Left renal cortex interstitium (tissue), 4 donors: ENCODE measurements at places on chromosomes 1 and 21. TPM values are rescaled to one million over a fixed set of nuclear protein-coding genes. Genes with fewer than 3 reads are reported as not detected.

DNA sequence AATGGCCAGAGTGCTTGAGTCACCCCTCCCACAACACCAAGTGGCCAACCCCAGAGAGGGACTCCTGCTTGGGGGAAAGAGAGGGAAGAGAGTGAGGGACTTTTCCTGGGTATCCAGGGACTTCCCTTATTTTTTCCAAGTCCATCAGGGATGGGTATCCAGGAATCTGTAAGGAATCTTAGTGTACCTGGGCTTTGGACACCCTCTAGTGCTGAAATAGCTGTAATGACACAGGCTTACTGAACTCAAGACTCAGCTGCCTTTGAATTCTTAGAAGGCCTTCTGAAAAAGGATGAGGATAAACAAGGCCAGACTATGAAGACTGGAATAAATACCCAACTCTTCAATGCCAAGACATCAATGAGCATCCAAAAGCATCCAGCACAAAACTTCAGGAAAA lies 12.0 kb downstream of the TSHB start:
- no peak for DNase-seq

- no peak for DNase-seq
Measured at GRCh38 chr1:58720680-58721079, 20.8 kb upstream of the MYSM1 start.

- no peak for DNase-seq
Measured at GRCh38 chr1:109671067-109671466, 3.2 kb downstream of the GSTM2 start.

GRCh38 chr1:70405780-70406416 lies 5.2 kb upstream of the CTH start:
- no peak for DNase-seq

DNA sequence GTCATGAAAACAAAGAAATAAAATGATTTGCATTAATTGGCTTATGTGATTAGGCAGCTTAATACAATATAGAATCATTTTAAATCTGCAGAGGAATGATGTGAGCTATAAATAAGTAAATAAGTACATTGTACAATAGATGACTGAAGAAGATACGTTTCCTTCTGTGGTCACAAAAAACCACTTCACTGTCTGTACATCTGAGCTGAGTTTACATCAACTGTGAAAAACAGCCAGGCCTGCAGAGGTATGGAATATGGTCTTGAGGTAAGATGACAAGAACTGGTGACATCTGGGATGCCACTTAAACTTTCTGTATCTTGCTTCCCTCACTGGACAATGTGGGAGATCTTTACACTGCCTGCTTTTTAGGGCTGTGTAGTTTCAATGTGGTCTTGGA lies 130.0 kb upstream of the BEND5 start:
- no peak for DNase-seq

DNA sequence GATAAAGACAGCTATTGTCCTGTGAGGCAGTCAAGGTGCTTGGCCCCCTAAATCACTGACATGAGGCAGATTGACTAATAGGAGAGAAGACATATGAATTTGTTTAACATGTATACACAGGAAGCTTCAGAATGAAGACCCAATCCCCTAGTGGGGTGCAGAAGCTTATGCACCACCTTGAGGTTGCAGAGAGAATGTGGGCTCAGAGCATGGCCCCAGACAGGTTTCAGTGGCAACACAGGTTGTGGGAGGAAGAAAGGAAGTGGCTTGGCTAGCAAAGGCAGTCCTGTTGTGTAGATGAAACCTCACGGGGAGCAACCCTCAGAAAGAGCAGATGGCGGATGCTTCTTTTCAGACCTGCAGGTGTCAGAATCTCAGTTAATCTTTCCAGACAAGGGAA lies 37.0 kb upstream of the PARP1 start:
- no peak for DNase-seq

- no peak for DNase-seq
Measured at GRCh38 chr1:239633432-239633831, 247.1 kb downstream of the CHRM3 start.

DNA sequence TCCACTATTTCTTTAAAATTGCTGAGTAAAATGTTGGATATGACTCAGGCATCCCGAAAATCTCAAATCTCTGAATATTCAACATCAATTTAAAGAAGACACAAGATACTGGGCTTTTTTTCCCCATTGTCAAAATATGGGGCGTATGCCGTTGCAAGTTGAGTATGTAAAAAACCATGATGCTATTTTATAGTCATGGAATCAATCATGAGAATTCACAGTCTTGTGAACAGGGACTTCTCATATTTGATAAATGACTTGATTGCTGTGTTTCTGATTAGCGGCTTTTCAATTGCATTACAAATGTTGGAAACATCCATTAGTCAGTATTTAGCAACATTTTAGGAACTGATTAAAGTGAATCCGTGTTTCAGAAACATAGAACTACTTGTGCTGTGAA lies 45.3 kb downstream of the SETD4 start:
- DNase-seq, result no peak

DNA sequence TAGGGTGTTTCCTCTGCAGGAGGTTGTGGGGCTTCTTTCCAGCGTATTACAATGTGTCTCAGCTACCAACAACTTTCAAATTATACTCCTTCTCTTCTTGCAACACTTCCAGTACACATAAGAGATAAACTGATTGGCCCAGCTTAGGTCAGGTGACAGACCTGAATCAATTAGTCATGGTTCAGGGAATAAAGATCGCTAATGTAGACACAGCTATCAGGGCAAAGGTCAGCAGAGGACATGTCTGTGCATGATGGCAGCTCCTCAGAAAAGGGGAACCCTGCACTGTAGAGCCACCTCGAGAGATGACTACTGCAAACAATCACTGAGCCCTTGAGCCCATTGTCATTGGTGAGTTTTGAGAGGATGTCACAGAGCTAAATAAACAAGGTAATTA lies 36.8 kb upstream of the PKN2 start:
- no peak for DNase-seq

GRCh38 chr1:67795179-67795912 lies 37.9 kb downstream of the GNG12 start:
- DNase-seq, result no peak

DNA sequence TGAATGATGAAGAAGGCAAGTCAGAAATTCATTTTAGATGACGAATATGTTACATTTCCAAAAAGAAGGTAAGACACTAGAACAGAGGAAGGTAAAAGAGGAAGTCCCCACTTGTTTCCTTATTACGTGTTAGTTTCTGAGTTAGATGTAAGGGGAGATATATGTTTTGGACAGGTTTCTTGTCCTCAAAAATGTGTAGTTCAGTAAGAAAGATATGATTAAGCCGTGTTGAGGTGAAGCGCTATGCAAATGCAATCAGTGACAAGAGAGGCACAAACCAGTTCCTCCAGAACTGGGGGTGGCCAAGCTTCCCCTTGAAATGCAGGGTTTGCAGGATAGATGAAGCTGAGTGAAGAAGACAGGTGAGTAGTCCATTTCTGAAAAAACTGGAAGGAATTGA lies 293.3 kb upstream of the RUNX1 start:
- no peak for DNase-seq

DNA sequence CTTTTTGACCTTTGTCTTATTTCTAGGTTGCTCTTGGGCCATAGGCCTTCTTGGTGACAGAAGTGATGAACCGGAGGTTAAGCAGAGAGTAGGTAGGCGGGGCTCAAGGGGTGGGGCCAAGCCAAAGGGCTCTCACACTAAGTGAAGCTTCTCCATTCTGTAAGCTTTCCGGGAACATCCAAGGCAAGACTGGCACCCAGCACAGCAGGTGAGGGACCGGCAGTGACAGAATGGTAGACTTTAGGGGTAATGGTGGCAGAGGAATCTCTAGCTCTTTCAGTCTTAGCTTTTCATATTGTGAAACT lies at the start of gene TNFAIP8L2:
TSS of gene TNFAIP8L2 (plus strand) at position 135 of the 305 bp plus-strand sequence. CDS start 2,049 bp downstream, outside the sequence.
- no peak for DNase-seq

- no peak for DNase-seq
Measured at GRCh38 chr1:44313265-44313918, 41.7 kb downstream of the ERI3 start.

DNA sequence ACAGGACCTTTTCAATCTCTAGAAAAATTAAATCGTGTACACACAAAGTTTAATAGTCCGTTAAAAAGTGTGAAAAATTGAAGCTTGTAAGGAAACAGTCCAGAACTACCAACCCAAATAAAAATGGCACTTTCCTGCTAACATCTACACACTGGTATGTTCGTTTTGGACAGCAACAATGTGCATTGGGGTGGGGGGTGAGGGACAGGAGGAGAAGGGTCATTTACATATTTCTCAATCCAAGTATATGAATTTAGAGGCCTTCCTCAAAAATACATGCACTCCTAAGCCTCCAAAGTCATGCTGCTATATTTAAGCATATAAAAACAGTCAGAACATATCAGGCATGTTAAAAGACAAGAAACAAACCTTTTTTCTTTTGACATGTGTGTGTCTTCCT lies 2.5 kb downstream of the PPP1R15B start:
- DNase-seq, result no peak

DNA sequence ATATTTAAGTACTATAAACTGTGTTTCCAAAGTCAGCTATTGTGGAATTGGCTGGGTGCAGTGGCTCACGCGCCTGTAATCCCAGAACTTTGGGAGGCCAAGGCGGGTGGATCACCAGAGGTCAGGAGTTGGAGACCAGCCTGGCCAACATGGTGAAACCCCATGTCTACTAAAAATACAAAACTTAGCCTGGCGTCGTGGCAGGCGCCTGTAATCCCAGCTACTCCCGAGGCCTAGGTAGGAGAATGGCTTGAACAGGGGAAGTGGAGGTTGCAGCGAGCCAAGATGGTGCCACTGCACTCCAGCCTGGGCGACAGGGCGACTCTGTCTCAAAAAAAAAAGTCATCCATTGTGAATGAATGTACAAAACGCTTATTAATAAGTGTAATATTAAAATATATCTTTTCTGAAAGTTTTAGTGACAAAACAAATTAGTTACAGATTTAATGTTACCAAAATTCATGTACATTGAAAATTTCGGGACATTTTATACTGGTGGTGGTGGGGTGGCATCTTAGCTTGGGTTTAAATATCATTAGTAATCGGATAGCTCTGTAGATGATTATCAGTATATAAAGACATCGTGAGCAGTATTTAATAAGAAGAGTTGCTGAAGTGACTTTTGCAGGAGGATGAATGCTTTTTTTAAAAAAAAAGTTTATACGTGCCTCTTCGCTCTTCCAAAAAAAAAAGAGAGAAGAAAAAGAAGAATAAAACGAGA lies 503 bp upstream of the SRSF11 start:
- DNase-seq, result no peak

DNA sequence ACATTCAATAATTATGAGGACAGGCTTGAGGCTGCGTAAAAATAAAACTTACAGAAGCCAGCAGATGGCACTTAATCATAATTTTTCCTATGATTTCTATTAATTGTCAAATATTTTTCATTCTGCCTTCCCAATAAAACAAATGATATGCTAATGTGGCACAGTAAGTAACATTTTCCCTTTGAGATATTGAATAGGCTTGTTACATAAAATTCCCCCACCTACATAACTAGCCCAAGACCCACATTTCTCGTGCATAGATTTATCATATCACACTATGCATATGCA lies 55.4 kb upstream of the PTGFRN start:
- no peak for DNase-seq

DNA sequence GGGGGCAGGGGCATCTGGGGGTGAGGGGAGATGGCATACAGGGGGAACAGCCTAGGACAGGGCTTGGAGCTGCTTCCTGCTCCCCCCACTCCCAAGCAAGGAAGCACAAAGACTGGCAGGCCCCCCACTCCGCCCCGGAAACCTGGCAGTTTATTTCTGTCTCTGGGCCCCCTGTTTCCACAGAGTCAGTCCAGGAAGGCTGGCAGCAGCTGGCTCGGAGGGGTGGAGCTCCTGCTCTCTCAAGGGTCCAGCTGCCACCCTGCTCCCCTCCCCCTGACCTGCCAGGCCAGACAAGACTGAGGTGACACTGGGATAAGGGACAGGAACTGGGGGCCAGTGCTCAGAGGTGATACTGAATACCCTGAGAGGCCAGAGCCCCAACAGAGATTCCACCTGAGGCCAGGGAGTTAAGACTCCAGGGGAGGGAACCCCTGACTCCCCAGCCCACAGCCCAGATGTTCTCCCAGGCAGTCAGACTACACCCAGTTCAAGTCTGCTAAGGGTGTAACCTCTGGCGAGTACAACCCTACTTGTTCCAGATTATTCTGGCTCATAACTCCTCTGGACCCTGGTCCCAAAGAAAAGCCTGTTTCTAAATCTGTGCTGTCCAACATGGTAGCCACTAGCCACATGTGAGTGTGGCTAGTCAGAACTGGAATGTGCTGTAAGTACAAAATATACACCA lies 26.3 kb downstream of the AHDC1 start:
- DNase-seq, result no peak

DNA sequence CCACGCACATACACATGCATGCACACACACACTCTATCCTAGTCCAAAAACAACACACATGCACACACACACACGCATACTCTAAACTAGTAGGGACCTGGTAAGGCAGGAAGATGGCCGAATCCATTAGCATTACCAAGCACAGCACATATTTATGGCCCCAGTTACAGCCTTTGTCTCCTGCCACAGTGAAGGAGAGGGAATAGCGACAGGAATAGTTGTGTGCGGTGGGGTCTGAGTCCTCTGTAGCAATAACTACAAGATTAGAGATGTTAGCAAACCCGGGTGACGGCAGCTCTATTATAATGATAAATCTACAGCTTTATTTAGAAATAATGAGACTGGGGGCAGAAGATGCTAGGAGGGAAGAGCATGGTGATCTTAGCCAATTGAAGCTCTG lies 20.5 kb downstream of the SYT6 start:
- no peak for DNase-seq

DNA sequence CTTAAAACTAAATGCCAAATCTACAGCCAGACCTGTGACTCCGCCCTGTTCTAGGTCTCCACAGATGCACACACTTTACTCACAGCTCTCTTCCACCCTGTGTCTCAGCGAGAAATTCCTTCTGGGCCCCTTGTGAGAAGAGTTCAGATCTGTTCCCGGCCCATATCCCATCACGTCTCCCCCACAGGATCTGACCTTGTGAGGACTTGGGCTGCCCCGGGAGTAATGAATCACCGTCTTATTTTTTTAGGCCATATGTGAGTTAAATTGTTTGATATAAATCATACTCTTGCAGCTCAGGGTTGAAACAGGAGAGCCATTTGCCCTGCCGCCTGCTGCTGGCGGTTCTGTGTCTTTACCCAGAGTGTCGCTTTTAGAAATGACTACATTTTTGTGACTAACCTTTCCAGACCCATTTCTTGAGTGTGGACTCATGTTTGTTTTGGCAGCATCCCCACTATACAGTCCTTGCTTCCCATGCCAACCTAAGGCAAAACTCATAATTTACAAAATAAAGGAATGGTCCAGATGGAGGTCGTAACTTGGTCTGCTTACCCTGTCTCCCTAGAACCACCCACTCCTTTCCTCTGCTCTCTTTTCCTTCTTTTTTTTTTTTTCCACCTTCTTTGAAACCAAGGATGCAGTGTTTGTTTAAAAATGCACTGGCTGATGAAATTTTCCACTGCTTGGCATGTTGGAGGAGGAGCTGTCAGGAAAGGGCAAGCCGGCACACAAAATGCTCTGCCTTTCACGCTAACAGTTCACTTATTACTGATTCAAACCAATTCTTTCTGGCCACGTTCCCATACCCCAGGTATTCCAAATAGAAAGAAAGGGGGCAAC lies 98.0 kb upstream of the C1orf105 start:
- DNase-seq, result peak; percentile 66

MT1HL1 gene
- polyA plus RNA-seq, result not detected

EFNA3 gene
- 7.4 TPM for polyA plus RNA-seq

RPE65 gene
- polyA plus RNA-seq, result 0.06 TPM

B3GALT6 gene
- polyA plus RNA-seq, result 20.1 TPM

CD2 gene
- 0.11 TPM for polyA plus RNA-seq

MYOG gene
- 0.22 TPM for polyA plus RNA-seq

EFNA1 gene
- polyA plus RNA-seq, result 58.7 TPM

F3 gene
- polyA plus RNA-seq, result 44.9 TPM
